ENCODE measurements at places on chromosomes 2 and 18. TPM values are rescaled to one million over a fixed set of nuclear protein-coding genes. Genes with fewer than 3 reads are reported as not detected.

Gene STPG4
- not detected for total RNA-seq

Gene EGR4
- total RNA-seq, result 0.28 TPM

Gene TDRD15
- not detected for total RNA-seq

Gene GAD1
- total RNA-seq, result 0.76 TPM

Gene TBR1
- total RNA-seq, result not detected

Gene UGT1A4
- 0.12 TPM for total RNA-seq

Gene GPR55
- total RNA-seq, result not detected

Gene ACVR1C
- total RNA-seq, result not detected

All from A549 treated with Mapracorat at 1 μM for 4 hours (cell line).